ENCODE measurements at places on chromosomes 12 and 14.

GRCh38 chr12:96195845-96196451 lies 1.8 kb downstream of the ELK3 start:
- peak; percentile 33 for DNase-seq

DNA sequence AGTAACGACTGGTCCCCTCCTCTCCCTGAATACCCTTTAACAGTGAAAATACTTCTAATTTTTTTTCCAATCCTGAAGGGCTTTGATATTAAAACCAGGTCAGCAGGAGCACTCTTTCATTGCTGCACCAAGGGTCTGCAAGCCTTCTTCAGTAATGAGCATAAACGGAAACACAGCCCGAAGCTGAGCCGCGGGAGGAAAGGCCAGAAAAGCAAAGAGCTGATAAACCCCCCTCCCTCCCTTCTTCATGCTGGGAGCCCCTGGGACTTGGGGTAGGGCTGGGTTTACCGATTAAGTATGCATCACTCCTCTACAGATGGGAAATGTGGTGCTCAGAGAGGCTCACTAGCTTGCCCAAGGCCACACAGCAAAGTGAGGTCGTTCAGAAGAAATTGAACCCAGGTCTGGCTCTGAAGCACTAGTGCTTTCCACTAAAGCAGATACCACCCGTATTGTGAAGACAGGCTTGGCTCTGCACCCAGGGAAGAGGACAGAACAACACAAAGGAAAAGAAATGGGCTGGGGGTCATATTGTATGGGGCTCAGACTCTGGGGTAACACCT lies 128.8 kb downstream of the GLT1D1 start:
- DNase-seq, result no peak

GRCh38 chr12:69534389-69534822 lies 50.9 kb upstream of the CCT2 start:
- peak; percentile 99 for DNase-seq

GRCh38 chr12:53185582-53186153 lies 4.9 kb upstream of the CSAD start:
- DNase-seq, result no peak

DNA sequence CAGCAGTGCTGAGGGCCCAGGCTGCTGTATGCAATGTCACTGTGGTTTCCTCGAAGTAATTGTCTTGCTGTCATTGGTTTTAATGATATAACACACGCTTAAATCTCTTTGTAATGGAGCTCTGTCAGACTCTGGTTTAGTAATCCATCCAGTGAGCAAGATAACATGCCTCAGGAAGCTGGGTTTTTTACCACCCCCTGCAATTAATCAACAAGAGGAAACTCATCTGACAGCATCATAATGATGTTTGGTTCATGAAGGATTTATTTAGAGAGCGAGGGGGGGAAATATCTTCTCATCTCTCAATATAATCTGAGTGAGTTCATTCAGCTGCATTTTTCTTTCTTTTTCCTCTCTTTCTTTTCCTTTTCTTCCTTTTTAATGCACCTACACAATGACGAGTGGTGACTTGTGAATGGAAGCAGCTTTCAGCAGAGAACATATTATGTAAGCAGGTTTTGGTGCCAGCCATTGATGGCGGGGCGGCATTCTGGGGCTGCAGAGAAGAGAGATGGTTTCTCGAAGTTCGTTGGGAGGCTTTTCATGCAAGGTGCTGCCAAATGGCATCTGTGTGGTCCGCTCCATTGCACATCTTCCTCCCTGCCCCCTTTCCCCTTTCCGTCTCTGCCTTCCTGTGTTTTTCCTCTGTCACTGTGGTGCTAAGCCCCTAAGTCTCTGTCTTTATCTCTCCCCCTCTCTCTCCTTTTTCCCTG lies 6.7 kb downstream of the RPH3A start:
- no peak for DNase-seq

GRCh38 chr12:66537876-66538275 lies 141.0 kb downstream of the GRIP1 start:
- DNase-seq, result no peak

GRCh38 chr12:26748741-26749431 lies 84.1 kb downstream of the ITPR2 start:
- peak; percentile 49 for DNase-seq

DNA sequence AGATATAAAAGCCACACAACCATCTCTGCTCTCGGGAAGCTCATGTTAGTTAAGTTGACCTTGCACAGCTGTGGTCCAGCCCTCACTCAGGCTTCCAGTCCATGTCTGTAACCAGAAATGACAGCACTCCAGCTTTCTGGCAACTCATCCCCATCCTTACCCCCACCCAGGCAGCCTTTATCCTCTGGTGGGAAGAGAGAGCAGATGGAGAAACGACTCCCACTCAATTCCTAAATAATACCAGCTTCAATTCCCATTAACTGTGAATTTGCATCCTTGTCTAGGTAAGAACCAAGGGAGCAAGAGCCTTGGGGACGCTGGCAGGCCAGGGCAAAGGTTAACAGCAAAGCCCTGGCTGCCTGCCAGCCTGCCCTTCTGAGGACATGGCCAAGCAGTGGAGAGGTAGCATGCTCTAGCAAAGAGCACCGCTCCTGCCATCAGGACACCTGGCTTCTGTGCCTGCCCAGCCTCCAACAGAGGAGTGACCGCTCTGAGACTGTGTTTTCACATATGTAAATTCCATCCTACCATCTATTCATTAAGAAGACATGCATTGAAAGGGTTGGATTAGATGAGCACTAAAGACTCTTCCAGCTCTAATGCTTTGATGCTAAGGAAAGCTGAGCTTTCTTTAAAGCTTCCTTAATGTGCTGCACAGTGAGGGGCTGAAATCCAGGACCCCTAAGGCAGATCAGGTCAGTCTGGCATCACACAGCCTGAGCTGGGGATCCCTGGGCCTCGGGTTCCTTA lies 236.1 kb downstream of the GRIN2B start:
- no peak for DNase-seq
